ENCODE measurements at places on chromosomes 13 and 19. TPM values are rescaled to one million over a fixed set of nuclear protein-coding genes. Genes with fewer than 3 reads are reported as not detected.

DNA sequence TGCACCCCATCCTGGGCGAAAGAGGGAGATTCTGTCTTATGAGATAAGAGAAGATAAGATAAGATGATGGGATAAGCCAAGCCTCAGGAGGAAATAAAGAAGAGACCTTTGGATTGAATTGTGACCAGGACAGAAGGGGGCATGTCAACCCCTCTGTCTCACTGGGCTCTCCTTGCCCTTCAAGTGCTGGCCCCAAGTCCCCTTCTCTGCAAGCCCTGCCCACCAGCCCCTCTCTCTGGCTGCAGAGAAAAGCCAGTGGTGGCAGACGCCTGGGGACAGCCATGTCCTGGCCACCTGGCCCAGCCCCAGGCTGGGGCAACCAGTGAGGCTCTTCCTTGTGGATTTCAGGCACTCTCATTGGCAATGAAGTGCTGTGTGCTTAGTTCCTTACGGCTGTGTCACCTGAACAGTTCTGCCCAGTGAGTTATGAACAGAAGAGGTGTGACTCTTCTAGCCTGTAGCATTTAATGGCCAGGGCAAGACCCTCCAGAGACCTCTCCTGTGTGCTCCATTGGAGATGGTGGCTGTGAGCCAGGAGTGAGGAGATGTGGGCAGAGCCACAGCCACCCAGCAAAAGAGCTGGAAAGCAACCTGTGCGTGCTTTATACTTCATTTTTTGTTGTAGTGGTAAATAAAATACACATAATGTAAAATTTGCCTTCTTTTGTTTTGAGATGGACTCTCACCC lies 6.1 kb upstream of the BTBD2 start:
- peaks cover 2% of the 10 kb centered on the region for H3K4me1 ChIP-seq
- no peak for DNase-seq
- H3K27ac ChIP-seq = no peak overlapping the region
- no peak overlapping the region for H3K4me3 ChIP-seq

DNA sequence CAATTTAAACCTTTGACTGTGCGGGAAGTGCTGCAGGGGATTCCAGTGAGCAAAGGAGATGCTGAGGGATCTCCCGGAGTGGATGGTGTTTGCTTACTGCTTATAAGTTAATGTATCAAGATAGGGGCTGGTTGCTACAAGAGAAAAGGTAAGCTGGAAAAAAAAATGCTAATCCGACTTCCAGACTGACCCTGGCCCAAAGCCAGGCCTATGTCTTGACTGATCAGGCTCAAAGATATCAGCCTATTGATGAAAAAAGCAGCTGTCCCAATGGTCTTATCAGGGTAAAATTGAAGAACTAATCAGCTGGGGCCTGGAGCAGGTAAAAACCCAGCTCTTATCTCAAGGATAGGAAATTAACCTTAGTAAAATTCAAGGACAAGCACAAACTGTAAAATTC lies 10.9 kb upstream of the ZNF90 start:
- no peak overlapping the region for H3K27ac ChIP-seq
- DNase-seq = no peak
- peaks cover 6% of the 10 kb centered on the region for H3K36me3 ChIP-seq

GRCh38 chr13:67277581-67277980 lies 47.4 kb upstream of the PCDH9 start:
- H3K36me3 ChIP-seq = no peaks in the 10 kb centered on the region
- DNase-seq = no peak
- no peak overlapping the region for H3K27ac ChIP-seq
- H3K4me1 ChIP-seq = no peaks in the 10 kb centered on the region
- no peaks in the 10 kb centered on the region for H3K27me3 ChIP-seq

- no peak overlapping the region for H3K4me3 ChIP-seq
- peaks cover 34% of the 10 kb centered on the region for H3K4me1 ChIP-seq
- no peaks in the 10 kb centered on the region for H3K36me3 ChIP-seq
- H3K27ac ChIP-seq = peak overlapping the region; percentile 83
- peaks cover 8% of the 10 kb centered on the region for H3K27me3 ChIP-seq
- DNase-seq = peak; percentile 49
Measured at GRCh38 chr19:42469311-42470235, 26.8 kb upstream of the CXCL17 start.

The HCST gene
- 53.8 TPM for total RNA-seq

GRCh38 chr13:32940601-32941000 lies 75.6 kb upstream of the KL start:
- no peak overlapping the region for H3K4me3 ChIP-seq
- H3K36me3 ChIP-seq = no peaks in the 10 kb centered on the region
- peaks cover 13% of the 10 kb centered on the region for H3K4me1 ChIP-seq
- no peak overlapping the region for H3K27ac ChIP-seq
- H3K27me3 ChIP-seq = peaks cover 8% of the 10 kb centered on the region
- DNase-seq = no peak

DNA sequence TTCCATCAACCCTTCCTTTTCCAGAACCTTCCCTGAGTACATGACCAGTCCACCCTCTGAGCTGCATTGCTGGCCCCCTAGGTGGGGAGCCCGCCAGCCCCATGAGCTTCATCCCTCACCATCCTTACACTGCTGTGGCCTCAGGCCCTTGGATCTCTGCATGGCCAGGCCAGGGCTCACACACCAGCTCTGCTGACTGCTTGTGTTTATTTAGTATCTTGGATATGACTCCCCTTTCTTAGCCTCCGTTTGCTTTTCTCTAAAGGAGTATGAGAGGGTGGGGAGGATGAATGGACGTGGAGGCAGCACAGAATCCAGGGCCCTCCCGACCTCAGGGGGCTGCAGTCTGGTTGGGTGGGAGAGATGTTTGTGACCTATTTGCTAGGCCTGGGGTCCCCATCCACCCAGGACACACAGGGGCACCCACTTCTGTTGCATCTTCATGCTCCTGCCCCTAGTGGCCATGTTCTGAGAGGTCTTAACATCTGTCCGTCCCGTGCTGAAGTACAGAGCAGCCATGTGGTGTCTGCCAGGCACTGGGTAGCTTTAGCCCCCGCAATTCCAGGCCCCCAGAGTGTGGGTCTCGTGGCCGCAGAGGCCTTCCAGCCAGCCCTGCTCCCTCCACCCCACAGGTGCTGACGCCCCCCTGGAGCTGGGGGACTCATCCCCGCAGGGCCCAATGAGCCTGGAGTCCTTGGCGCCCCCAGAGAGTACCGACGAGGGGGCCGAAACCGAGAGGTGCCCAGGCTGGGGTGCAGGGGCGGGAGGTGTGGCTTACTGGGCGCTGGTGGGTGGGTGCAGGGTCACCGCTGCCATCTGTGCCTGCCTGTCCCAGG lies 13.0 kb downstream of the ARHGEF1 start:
- peaks cover 46% of the 10 kb centered on the region for H3K36me3 ChIP-seq
- peak overlapping the region; percentile 29 for H3K4me3 ChIP-seq
- no peak for DNase-seq
- H3K27me3 ChIP-seq = no peaks in the 10 kb centered on the region
- peaks cover 49% of the 10 kb centered on the region for H3K4me1 ChIP-seq

- H3K27me3 ChIP-seq = no peaks in the 10 kb centered on the region
- H3K4me1 ChIP-seq = peaks cover 9% of the 10 kb centered on the region
- DNase-seq = no peak
Measured at GRCh38 chr13:112783978-112784371, 94.1 kb downstream of the ATP11A start.

- H3K4me3 ChIP-seq = peak overlapping the region; percentile 86
- H3K4me1 ChIP-seq = peaks cover 10% of the 10 kb centered on the region
- H3K27me3 ChIP-seq = peaks cover 9% of the 10 kb centered on the region
- H3K27ac ChIP-seq = peak overlapping the region; percentile 86
Measured at GRCh38 chr19:58009666-58010301, 7.2 kb upstream of the ZNF606 start.

- peaks cover 2% of the 10 kb centered on the region for H3K4me1 ChIP-seq
- no peak overlapping the region for H3K27ac ChIP-seq
- H3K36me3 ChIP-seq = peaks cover 15% of the 10 kb centered on the region
- no peak for DNase-seq
- H3K27me3 ChIP-seq = no peaks in the 10 kb centered on the region
Measured at GRCh38 chr19:12126707-12127106, 13.4 kb downstream of the ZNF20 start.
